ENCODE measurements at places on chromosomes 1 and 21.

DNA sequence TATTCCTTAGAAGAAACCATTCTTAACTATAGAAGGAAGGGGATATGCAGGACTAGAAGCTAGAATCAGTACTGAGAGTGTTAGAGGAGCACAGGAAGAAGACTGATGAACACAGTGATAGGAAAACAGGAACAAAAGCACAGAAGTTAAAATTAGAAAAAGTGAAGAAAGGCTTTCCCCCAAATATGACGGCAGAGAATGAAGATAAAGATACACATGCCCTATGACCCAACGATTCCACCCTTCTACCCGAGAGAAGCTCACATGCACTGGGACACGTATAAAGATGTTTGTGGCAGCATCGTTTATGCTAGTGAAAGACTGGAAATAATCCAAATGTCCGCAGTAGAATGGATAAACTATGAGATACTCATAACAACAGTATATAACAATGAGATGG is 74.2 kb downstream of the DTL start:
- DNase-seq = no peak

DNA sequence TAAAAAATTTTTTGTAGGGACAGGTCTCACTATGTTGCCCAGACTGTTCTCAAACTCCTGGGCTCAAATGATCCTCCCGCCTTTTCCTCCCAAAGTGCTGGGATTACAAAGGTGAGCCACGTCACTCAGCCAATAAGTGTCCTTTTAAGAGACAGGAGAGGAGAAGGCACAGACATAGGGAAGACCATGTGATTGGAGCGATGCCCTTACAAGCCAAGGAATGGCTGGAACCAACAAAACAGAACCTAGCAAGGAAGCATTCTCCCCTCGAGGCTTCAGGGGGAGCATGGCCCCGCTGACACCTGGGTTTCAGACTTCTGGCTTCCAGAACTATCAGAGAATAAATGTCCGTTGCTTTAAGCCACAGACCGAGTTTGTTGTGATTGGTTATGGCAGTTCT is 37.0 kb downstream of the NDUFS5 start:
- no peak for DNase-seq

GRCh38 chr1:147749792-147750191 is 10.6 kb downstream of the GJA5 start:
- no peak for DNase-seq

DNA sequence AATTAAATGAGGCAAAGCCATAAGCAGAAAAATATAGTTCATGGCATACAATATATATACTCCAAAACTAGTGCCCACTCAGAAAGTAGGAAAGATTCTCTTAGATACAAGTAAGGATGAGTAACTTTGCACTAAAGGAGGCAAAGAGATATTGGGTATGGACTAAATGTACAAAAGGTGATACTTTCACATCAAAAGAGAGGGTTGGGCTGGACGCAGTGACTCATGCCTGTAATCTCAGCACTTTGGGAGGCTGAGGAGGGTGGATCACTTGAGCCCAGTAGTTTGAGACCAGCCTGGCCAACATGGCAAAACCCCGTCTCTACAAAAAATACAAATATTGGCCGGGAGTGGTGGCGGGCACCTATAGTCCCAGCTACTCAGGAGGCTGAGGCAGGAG is 6.7 kb downstream of the KYAT3 start:
- no peak for DNase-seq

DNA sequence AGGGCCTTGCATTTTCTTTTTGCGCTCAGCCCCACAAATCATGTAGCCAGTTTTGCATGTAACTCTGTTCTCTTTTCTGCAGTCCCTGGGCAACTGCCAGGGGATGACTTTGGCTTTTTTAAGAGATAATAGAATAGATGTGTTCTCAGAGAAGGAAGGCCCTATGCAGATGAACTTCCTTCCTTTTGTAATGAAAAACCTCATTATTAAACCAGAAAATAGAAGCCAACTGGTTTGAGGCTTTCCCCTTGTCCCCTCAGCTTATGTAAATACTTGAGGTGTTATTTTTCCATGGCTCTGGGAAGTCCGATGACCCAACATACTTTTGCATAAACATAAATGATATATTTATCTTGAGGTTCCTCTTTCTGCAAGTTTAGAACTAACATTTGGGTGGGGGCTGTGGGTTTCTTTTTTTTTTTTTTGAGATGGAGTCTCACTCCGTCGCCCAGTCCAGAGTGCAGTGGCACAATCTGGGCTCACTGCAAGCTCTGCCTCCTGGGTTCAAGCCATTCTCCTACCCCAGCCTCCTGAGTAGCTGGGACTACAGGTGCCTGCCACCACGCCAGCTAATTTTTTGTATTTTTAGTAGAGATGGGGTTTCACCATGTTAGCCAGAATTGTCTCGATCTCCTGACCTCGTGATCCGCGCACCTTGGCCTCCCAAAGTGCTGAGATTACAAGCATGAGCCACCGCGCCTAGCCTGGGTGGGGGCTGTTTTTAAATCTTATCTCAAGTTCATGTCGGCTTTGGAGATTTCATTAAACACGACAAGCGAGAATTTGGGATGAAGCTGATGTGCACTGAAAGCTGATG is 14.4 kb upstream of the FCRL5 start:
- DNase-seq = no peak

- DNase-seq = no peak
Measured at GRCh38 chr1:203346769-203347102, 4.2 kb downstream of the FMOD start.

GRCh38 chr1:160056648-160057169 is 13.3 kb downstream of the KCNJ10 start:
- DNase-seq = no peak

- DNase-seq = peak; percentile 55
Measured at GRCh38 chr1:65948609-65949229, 156.0 kb downstream of the PDE4B start.

DNA sequence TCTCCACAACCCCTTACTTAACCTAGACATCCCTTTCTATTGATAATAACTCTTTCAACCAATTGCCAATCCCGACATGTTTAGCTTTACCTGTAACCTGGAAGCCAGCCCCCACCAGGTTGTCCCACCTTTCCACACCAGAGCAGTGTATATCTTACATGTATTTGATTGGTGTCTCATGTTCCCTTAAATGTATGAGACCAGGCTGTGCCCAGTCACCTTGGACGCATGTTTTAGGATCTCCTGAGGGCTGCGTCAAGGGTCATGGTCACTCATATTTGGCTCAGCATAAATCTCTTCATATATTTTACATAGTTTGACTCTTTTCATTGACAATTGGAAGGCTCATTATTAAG is 5.3 kb upstream of the SLC19A1 start:
- no peak for DNase-seq

DNA sequence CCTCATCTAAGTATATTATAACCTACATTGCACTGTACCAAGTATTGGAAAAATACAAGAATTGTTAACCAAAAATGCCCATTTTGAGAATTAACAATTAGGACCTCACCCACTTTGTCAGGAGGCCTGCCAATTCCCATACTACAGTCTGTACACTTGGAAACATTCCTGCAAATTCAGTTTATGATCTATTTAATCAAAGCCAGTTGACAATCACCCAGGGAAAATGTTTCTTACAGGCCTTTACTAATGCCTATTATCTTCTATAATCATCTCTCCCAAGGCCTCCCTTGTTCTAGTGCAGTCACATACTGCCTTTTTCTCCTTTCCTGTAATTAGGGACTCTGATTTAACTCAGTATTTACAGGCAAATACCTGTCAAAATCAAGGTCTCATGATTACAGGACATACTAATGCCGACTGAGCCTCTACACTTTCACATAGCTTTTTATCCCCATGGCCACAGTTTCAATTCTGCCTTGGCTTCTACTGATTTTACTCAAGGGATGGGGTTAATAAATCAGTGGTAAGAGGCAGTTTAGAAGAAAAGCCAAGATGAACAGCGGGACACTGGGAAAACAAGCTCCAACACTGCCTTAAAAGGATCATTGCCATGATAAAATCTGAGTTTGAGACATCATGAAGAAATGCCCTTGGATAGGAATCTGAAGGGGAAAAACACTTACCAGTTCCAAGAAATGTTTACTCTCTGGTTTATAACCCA is 338.7 kb downstream of the VAV3 start:
- no peak for DNase-seq

- no peak for DNase-seq
Measured at GRCh38 chr1:217018648-217019047, 295.4 kb upstream of the ESRRG start.

- DNase-seq = no peak
Measured at GRCh38 chr1:163290025-163290640, 31.6 kb upstream of the NUF2 start.

DNA sequence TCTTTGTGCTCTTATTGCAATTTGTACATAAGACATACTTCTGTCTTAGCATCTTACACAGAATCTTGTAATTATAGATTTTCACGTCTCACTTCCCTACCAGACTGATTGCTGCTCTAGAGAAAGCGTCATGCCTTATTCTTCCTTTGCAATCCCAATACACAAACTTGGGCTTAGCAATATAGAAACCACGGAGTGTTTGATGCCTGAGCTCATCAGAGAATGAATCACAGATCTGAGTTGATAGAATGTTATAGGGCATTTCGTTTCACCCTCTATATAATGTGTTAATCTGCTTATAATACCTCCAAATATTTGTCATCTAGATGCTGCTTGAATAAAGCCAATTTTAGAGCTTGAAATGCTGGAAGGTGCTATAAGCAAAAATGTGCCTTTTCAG is 6.6 kb downstream of the FMO1 start:
- no peak for DNase-seq

DNA sequence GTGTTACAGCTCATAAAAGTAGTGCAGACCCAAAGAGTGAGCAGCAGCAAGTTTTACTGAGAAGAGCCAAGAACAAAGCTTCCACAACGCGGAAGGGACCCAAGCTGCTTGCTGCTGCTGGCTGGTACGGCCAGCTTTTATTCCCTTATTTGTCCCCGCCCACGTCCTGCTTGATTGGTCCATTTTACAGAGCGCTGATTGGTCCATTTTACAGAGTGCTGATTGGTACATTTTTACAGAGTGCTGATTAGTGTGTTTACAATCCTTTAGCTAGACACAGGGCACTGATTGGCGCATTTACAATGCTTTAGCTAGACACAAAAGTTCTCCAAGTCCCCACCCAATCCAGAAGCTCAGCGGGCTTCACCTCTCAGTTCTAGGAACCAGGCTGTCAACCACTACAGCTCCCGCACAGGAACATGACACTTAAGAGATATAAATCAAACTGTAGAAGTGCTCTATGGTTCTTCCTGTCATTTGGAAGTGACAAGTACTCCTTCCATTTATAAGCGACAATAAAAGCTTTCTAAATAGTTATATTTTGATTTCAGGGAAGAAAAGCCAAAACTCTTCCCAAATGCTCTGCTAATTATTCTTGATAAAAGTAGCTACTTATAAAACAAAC is 28.5 kb downstream of the RNF115 start:
- no peak for DNase-seq

DNA sequence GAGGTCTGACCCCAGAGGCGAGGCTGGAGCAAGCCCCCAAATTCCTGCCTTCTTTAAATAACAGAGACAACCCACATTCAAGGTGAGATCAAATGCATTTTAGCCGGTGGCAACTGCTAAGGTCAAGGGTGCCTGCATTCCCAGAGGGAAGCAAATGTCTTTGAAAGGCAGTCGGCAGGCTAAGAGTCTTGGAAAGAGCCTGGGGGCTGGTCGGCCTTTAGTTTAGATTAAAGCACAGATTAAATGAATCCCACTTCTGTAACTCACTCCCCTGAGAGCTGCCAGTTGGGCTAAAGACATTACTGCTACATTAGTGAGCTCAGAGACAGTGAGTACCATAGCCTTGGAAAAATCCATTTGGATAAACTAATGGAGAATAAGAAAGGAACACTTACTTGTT is 59.2 kb downstream of the HTR6 start:
- DNase-seq = no peak

DNA sequence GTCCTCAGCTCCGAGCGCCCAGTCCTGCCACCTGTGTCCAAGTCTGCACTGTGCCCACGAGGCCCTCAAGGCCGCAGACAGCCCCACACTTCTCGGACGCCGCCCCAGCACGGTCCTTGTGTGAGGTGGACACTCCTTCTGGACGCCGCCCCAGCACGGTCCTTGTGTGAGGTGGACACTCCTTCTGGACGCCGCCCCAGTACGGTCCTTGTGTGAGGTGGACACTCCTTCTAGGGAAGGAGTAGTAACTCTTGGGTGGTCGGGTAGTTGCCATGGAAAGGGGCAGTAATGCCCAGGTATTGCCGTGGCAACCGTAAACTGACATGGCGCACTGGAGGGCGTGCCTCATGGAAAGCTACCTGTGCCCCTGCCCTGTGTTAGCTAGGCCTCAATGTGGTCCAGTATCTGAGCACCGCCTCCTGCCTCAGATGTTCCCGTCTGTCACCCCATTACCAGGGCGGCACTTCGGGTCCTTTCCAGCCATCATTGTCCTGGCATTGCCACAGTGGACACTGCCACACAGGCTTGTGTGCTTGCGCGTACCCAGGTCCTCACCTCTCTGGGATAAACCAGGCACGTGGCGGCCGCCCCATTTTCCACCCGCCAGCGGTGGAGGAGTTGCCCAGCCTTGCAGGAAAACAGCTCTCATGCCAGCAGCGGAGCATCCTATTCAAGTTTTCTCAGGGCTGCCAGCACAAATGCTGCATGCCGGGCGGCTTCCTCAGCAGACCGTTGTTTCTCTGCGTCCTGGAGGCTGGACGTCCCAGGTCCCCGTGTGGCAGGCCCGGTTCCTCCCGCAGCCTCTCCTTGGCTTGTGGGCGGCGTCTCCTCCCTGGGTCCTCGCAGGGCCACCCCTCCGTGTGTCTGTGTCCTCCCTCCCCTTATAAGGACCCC is 40.8 kb upstream of the POFUT2 start:
- no peak for DNase-seq

DNA sequence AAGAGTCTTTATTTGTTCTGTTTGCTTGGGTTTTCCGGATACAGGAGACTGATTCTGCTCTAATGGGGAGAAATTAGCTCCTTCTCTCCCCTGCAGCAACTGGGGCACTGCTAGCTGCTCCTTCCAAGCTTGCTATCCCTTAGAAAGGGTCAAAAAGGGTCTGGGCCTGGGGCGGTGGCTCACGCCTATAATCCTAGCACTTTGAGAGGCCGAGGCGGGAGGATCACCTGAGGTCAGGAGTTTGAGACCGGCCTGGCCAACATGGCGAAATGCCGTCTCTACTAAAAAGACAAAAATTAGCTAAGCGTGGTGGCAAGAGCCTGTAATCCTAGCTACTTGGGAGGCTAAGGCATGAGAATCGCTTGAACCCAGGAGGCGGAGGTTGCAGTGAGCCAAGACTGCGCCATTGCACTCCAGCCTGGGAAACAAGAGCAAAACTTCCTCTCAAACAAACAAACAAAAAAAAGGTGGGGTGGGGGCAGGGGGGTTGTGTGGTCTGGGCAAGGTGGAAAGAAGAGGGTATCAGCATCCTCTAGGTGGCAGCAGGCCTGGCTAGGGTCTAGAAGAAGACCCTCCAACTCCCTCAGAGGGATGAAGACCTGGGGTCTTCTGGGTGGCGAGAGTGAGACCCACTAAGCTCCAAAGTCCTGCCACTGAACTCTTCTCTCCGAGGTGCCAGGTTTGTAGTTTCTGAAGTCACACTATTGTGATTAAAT is 15.4 kb upstream of the TBX15 start:
- DNase-seq = no peak

DNA sequence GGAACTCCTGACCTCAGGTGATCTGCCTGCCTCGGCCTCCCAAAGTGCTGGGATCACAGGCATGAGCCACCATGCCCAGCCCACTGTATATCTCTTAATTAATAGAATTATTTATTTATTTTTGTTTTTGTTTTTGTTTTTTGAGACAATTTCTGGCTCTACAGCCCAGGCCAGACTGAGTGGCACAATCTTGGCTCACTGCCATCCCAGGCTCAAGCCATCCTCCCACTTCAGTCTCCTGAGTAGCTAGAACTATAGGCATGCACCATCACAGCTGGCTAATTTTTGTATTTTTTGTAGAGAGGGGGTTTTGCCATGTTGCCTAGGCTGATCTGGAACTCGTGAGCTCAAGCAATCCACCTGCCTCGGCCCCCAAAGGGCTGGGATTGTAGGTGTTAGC is 15.7 kb upstream of the WDTC1 start:
- no peak for DNase-seq

Measured in foreskin melanocyte (primary cell).